ENCODE measurements at places on chromosomes 4 and X. TPM values are rescaled to one million over a fixed set of nuclear protein-coding genes. Genes with fewer than 3 reads are reported as not detected.
A peak's percentile ranks its signal among the peaks of the same experiment; 100 is the strongest.

DNA sequence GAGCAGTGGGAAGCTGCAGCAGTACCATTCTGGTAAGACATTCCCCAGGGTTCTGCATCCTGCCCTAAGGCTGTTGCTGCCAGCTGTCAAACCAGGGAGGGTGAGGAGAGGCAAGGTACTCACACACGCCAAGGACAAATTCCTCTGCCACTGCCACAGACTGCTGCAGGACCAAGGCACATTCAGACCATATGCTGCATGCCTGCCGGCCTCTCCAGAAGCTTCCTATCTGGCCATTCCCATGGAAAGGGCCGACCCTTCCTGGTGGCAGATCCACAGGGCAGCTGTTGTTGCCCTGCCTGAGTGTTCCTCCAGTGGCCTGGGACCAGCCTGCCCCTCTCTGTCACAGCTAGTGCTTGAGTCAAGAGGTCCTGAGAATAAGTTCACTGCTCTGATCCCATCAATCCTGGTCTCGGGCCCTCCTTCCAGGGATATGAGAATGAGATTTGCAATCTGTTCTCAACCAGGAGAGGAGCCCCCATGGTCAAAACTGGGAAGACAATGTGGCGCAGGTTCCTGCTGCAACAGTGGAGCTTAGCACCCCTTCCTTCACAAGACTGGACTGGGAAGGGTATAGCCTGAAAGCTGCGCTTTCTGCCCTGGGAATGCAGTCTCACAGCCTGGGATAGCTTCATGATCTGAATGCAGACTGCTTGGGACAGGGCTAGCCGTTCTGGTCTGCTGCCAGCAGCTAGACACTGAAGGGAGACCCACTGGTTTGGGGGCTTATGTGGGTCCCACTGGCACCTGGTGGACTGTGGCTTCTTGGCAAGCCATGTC lies 342.5 kb upstream of the NDST3 start:
- ATAC-seq, result no peak

- ATAC-seq, result no peak
Measured at GRCh38 chrX:114584375-114584943, 573 bp downstream of the HTR2C start.

DNA sequence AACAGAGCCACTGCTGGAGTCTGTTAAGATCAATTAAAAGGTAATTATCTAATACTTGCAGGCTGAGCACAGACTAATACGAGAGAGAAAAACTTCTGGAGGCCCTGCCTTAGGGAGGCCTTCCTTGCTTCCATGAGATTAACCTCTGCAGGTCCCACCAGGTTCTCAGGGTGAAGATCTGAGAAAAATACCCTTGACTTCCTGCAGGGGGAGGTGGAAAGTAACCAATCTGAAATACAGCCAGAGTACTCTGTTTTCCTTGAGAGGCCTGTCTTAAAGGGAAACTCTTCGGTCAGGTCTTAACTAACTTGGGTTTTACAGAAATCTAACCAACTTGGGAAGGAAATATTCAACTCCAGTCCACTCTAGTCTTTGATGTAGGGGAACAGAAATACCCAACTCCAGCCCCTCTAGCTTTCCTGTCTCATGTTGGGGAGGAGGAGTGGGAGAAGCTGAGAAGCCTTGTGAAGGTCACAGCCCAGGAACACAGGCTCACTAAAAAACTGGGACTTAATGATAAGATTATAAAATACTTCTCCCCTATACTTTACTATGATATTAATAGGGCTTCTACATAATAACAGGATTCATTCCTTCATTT lies 77.1 kb downstream of the TBCK start:
- peak; percentile 53 for ATAC-seq

GRCh38 chr4:42492962-42493361 lies 95.7 kb downstream of the SHISA3 start:
- no peak for ATAC-seq

FMR1NB gene
- total RNA-seq, result not detected

PRDM5 gene
- total RNA-seq, result 4.3 TPM

HTRA3 gene
- total RNA-seq, result 1.0 TPM

DNA sequence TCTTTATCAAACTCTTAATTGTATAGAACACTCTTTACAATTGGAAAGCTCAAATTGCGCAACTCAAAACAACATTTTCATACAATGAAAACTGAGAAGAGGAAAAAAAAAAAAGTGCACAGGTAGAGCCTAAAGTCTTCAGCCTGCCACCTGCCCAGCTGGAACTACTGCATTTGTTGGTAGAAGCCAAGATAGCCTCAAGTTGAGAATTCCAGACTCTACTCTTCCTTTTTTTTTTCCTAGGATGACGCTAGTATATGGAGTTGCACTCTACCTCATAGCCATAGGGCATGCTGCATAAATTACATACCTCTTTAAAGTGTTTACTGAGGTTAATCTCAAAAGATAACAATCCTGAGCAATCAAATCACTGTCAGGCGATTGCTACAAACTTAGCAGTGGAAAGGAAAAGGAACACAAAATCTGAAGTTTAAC lies 13.6 kb downstream of the ABCG2 start:
- peak; percentile 33 for ATAC-seq

- no peak for ATAC-seq
Measured at GRCh38 chr4:132396636-132397035, 752.5 kb upstream of the PCDH10 start.

DNA sequence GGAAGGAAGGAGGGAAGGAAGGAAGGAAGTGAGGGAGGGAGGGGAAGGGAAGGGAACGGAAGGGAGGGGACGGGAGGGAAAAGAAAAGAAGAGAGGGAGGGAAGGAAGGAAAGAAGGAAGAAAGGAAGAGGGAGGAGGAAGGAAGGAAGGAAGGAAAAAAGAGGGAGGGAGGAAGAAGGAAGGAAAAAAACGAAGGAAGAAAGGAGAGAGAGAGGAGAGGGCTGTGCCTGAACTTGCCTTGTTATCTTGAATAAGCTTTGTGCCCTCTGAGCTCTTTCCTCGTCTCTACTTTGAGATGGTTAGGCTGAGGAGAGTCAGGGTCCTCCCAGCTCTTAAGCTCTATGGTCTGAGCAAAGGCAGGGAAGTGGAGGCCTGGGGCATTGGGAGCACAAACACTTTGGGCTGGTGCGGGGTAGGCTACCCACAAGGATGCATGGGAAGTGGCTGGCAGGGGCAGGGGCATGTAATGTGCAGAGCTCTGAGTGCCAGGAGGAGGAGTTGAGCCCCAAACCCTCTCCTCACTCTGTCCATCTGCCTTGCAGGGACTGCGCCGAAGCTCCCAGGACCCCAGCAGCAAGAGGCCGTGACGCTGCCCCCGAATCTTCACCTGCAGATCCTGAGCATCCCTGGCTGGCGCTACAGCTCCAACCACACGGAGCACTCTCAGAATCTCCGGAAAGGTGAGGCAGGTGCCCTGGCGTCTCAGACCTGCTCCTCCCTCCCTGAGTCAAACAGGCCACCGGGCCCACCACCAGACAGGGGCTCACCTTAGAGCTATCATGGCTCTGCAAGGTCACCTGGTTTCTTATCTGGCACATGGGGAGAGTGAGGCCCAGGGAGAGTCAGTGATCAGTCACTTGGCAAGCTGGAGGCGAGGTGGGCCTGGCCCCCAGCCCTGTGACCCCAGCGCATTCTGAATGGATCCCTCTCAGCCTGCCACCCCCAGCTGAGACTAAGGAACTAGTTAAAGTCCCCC lies 26.5 kb upstream of the MRFAP1 start:
- no peak for ATAC-seq

SPANXA2 gene
- not detected for total RNA-seq

DNA sequence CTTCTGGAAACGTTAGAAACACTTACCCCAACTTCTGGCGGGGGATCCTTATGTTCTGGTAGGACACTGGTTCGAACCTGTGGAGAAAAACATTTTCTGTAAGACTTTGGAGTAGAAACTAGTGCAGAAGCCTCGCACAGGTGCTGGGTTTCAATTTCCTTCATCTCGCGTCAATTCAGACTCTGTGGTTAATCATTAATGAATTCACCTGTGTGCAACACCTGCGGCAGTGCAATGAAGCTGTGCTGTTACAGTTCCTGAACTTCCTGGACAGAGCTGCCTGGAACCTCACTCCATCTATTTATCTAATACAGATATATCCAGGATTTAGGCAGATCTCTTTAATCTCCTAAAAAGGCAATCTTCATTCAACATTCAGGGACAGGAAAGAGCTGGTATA lies 531.4 kb downstream of the INPP4B start:
- ATAC-seq, result no peak

PITX2 gene
- 2.1 TPM for total RNA-seq

ODAPH gene
- total RNA-seq, result 0.12 TPM

GRCh38 chr4:185039508-185040273 lies 21.4 kb downstream of the HELT start:
- peak; percentile 67 for ATAC-seq

GRCh38 chrX:45421806-45422205 lies 221.1 kb upstream of the DIPK2B start:
- no peak for ATAC-seq

- ATAC-seq, result peak; percentile 80
Measured at GRCh38 chr4:142648378-142648777, 197.7 kb downstream of the INPP4B start.

RTL9 gene
- not detected for total RNA-seq

- ATAC-seq, result no peak
Measured at GRCh38 chr4:25163196-25163595, 2.9 kb upstream of the SEPSECS start.

DNA sequence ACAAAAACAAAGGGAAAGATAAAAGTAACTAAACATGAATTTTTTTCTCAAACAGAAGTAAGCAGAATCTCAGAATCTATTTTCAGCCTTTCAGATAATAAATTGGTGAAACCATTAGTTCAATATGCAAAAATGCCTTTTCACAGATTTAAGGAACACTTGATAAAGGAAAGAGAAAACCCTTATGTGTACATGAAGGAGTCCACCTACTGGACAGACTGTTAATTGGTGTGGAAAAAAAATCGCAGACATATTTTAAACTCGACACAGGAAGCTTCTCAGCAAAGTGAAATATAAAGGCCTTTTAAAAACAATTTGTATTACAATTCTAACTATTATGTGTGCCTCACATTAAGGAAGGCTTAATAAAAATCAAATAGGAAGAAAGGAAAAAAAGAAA lies 22.3 kb downstream of the COX7B2 start:
- no peak for ATAC-seq

GRCh38 chrX:5730556-5730955 lies 498.1 kb downstream of the NLGN4X start:
- ATAC-seq, result no peak

DOK7 gene
- 0.36 TPM for total RNA-seq

- peak; percentile 59 for ATAC-seq
Measured at GRCh38 chr4:47032405-47033106, 1.2 kb downstream of the GABRB1 start.

KCND1 gene
- total RNA-seq, result 0.28 TPM

- peak; percentile 60 for ATAC-seq
Measured at GRCh38 chr4:75555294-75556164, at the start of gene ODAPH. ODAPH (plus strand) TSS chr4:75556066; CDS start chr4:75556083, 17 bp downstream.

DNA sequence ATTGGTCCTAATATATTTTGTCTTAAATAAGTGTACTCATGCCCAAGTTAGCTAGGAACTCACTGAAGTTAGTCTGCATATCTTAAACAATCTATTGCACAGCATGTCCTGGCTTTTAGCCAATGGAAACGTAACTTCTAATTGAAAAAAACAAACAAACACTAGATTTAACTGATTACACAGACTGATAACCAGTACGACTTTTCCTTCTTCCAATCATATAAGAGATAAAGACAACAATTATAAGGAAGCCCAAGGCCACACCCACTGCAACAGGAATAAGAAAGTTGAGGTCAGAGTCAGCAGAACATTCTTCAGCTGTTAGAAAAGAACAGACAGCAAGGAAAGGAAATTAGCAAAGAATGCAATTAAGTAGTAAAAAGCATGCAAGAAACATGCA lies 40.8 kb downstream of the LAMP2 start:
- no peak for ATAC-seq

All from esophagus mucosa (tissue), 1 donor.